ENCODE measurements at places on chromosomes 5 and 9. TPM values are rescaled to one million over a fixed set of nuclear protein-coding genes. Genes with fewer than 3 reads are reported as not detected.

GRCh38 chr5:10703676-10704075 lies 57.4 kb downstream of the DAP start:
- no peaks in the 10 kb centered on the region for H3K27me3 ChIP-seq
- no peak overlapping the region for H3K4me3 ChIP-seq
- no peak overlapping the region for H3K27ac ChIP-seq
- DNase-seq, result no peak

The PCDHB5 gene
- under 0.01 TPM for polyA plus RNA-seq

The NIM1K gene
- polyA plus RNA-seq, result not detected

DNA sequence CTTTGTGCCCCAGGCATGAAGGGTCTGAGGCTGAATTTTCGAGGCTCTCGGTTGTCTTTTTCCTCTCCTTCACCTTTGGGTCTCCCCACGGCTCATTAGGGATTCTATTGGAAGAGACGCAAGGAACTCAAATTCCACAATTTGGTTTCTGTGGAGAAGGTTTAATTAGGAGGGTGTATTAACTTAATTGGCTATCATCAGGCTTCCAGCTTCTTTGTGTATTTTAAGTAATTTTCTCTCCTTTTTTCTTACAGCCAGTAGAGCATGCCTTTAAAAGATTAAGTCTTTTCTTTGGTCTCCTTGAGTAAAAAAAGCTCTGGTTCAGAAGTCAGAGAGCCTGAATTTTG lies 115.4 kb downstream of the PDZD2 start:
- no peak overlapping the region for H3K4me3 ChIP-seq
- no peak for DNase-seq
- H3K36me3 ChIP-seq, result no peaks in the 10 kb centered on the region
- H3K27ac ChIP-seq, result no peak overlapping the region
- no peaks in the 10 kb centered on the region for H3K4me1 ChIP-seq
- H3K27me3 ChIP-seq, result no peaks in the 10 kb centered on the region

DNA sequence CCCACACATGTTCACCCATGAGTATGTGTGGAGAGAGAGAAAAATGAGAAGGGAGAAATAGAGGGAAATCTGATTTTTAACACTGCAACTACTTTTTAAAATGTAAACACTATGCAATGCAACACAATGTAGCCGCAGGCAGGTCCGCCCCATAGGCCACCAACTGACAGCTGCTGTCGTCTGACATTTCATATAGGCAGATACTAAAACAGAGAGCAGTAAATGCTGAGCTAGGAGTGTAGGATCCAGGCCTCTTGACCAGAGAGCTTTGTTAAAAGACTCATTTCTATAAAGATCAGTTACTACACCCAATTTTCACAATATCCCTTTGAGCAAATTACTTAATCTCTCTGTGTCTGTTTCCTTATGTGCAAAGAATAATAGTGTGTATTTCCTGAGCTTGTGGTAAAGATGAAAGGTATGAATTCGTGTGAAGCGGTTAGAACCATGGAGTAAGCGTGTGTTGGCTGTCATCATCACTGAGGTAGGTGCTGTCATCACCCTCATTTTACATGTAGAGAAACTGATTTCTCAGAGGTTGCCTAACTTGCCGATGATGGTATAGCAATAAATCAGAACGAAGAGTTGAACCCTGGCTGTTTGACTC lies 55.2 kb upstream of the PDE8B start:
- H3K27me3 ChIP-seq, result no peaks in the 10 kb centered on the region
- DNase-seq, result no peak
- H3K27ac ChIP-seq, result no peak overlapping the region
- H3K4me1 ChIP-seq, result no peaks in the 10 kb centered on the region
- H3K36me3 ChIP-seq, result no peaks in the 10 kb centered on the region

- H3K4me3 ChIP-seq, result no peak overlapping the region
- peaks cover 36% of the 10 kb centered on the region for H3K27me3 ChIP-seq
- no peaks in the 10 kb centered on the region for H3K4me1 ChIP-seq
- no peak overlapping the region for H3K27ac ChIP-seq
Measured at GRCh38 chr9:137879052-137879451, 1.5 kb downstream of the CACNA1B start.

The NPM1 gene
- 2,425 TPM for polyA plus RNA-seq
